Ecto neural progenitor cell (in vitro differentiated cells): ENCODE measurements at places on chromosomes 4 and X.

DNA sequence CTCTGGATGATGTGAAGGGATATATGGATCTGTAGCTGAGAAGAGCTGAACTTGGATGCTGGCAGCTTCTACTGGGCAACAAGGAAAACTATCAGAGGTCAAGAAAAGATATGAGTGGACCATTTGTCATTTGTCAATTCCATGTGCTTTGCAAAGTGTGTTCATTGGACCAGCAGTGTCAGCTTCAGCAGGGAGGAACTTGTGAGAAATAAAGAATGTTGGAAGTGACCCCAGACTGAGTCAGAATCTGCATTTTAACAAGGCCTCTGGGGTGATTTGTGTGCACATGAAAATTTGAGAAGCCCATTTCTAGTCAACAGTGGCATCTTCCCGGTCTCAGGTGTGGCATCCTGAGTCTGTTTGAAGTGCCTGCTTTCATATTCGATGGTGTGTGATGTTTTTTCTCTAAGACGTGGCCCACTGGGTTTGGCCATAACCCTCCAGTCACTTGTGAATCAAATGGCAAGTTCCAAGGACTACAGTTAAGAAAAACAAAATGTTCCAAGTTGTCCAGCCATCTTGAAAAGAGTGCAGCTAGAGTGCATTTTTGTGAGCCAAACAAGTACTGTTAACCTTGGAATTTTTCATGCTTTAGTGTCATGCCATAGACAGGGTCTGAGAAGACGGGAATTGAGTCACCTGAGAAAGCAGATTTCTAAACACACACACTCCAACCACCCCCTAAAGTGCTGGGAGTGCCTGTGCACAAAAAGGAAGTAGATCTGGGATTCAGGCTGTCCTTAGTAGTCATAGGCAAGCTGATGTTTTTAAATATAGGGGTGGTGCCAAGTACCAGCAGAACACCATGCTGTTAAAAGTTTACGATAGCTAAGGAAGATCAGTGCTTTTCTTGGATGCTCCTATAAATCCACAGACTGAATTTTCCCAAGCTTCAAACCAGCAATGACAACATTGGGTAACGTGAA, 26.4 kb downstream of the GPM6B start:
- no peak for DNase-seq

DNA sequence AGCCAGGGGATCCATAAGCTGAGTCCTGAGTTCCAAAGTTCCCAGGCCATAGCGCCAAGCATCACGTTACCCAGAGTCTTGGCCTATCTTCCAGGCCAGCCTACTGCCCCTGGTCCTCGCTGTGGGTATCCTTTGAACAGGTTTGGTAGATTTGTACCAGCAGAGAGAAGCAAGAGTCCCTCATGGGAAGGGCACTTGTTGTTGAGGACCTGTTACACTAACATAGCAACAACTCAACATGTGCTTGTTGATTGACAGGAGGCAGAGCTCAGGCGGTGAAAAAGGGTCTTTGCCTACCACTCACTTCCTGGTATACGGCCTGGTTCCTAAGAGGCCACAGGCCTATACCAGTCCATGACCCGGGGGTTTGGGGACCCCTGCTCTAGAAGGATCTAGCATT, 138.4 kb downstream of the RASL11B start:
- no peak for DNase-seq

DNA sequence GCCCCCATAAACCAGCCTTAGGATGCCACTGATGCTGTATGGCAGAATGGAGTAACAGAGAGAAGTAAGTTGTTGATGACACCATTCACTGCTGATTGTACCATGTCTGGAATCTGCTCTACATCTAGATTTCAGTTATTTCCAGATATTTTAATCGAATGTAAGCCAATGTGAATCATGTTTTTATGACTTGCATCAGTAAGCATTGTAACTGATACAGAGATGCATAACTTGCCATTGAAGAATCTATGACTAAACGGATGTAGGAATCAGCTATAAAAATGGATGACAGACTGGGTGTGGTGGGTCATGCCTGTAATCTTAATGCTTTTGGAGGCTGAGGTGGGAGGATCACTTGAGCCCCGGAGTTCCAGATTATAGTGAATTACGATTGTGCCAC, 161.0 kb upstream of the GATB start:
- no peak for DNase-seq

GRCh38 chr4:118112117-118113046, 78.1 kb downstream of the NDST3 start:
- no peak for DNase-seq

GRCh38 chr4:151489462-151490203, 80.7 kb downstream of the FHIP1A start:
- DNase-seq, result peak; percentile 53

- peak; percentile 48 for DNase-seq
Observed at GRCh38 chr4:74370912-74371311, 6.0 kb downstream of the EREG start.
